ENCODE measurements at places on chromosomes 3 and 15. TPM values are rescaled to one million over a fixed set of nuclear protein-coding genes. Genes with fewer than 3 reads are reported as not detected.

The FOXL2NB gene
- total RNA-seq, result 0.29 TPM

The BCHE gene
- total RNA-seq, result 7.1 TPM

The SFMBT1 gene
- 9.8 TPM for total RNA-seq

The GXYLT2 gene
- total RNA-seq, result 25.8 TPM

The GOLGA8G gene
- total RNA-seq, result not detected

The PRR20G gene
- total RNA-seq, result not detected

The TJP1 gene
- 89.3 TPM for total RNA-seq

The TPRA1 gene
- 35.2 TPM for total RNA-seq

The SPINK8 gene
- total RNA-seq, result not detected

The CHCHD6 gene
- total RNA-seq, result 9.9 TPM

DNA sequence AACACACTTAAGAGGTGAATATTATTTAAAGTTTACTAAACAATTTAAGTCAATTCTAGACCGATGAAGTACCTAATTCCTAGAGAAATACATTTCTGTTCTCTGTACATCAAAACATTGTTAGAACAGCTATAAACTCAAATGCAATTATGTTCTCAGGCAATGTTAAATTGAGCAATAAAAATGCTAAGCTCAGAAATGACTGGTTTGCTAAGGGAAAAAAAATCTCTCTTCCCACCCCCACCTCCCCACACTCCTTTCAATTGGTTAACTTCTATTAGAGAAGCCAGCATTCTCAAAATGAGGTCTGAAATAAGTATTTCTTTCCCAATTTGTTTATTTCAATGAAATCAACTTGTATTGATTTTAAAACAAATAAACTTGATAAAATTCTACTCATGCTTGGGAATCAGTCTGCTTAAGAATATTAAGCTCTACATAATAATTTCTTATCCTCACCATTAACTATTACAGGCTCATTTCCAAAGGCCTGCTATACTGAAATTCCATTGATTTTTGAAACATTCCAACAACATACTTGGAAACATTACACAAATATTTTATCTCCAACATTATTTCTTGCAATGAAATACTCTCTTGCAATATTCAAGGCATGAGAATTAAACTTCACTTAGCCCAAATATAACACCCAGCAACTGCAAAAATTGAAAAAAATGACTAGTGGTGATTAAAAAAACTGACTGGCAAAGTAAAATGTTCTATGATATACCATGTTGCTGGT is 22.6 kb downstream of the TSPAN3 start:
- DNase-seq, result no peak

GRCh38 chr3:144429719-144430121 is 458.1 kb downstream of the DIPK2A start:
- DNase-seq, result no peak

- no peak for DNase-seq
These were observed 359.3 kb upstream of the ICE2 start for GRCh38 chr15:60838206-60838605.

GRCh38 chr3:171687064-171687463 is 123.2 kb downstream of the PLD1 start:
- no peak for DNase-seq

DNA sequence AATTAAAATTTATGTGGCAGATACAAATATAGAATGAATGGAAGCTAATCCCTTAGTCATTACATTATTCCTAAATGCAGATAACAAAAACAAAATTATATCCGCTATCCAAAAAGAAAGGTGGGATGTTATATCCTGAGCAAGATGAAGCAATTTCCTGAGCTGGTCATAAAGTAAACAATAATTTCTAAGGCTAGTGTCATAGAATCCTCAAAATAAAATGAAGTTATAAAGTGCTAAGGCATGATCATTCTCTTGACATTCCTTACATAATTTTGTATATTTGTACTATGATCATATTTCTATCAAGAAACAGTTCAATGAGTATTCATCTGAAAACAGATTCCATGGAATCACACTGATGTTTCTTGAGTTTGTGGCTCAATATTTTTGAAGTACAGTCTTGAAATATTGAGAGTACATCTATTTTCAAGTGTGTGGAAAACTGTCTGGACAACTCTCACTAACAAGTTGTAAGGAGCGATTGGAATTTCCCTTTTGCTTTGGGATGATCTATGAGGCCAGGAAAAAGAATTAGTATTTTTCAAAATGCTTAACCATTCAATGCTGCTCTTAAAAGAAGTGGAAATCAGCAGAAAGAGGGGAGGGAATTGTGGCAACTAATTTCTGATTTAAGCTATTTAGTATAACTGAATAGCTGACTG is 92.4 kb downstream of the ABI3BP start:
- DNase-seq, result no peak

GRCh38 chr3:48684480-48685143 is 1.1 kb downstream of the NCKIPSD start:
- no peak for DNase-seq

- DNase-seq, result no peak
These were observed 282.9 kb downstream of the NTRK3 start for GRCh38 chr15:87973501-87974215.

DNA sequence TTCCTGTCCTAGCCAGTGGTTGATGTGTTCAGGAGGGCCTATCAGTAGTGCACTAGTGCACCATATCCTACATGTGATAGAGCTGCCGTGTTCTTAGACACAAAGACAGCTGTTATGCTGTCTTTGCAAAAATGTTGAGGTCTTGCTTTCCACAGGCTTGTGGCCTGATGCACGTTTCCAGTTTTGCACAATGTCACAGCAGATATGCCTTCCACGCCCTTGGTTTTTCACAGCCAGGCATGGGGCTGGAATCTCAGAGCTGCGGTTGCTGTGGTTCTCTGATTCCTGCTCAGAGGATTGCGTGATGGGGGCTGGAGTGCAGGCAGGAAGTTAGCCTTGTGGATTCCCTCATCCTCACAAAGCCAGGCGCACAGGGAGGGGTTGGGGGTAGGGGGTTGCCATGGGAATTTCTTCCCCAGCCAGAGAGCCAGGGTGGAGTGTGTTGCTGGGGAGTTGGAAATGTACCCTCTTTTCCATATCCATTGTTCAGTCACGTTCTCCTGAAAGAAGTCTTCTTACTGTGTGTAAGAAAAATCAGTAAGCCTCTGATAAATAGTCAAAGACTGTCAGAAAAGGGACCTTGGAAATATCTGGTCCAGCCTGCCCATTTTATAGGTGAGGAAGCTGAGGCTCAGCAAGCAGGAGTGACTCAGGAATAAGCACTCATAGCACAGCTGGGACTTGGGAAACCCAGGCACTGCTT is 79.4 kb downstream of the SMAD3 start:
- no peak for DNase-seq

- DNase-seq, result no peak
These were observed 74.4 kb downstream of the ZIC1 start for GRCh38 chr3:147483578-147483977.

DNA sequence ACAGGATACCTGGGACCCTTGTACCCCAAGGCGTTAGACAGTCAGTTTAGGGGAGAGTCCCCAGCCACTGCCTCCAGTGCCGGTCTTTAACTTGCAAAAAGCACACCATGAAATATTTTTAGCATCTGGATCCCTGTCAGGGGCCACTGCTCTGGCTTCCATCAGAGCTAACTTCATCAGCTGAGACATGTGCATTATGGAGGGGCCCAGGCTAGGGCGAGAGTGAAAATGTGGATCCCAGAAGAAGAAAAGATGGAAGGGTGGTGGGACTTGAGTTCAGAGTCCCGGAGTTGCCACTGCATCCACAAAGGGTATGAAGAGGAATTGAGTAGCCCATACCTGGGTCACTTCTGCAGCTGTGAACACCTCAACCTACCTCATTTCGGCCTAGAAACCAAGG is 23.5 kb upstream of the SPATA12 start:
- no peak for DNase-seq

DNA sequence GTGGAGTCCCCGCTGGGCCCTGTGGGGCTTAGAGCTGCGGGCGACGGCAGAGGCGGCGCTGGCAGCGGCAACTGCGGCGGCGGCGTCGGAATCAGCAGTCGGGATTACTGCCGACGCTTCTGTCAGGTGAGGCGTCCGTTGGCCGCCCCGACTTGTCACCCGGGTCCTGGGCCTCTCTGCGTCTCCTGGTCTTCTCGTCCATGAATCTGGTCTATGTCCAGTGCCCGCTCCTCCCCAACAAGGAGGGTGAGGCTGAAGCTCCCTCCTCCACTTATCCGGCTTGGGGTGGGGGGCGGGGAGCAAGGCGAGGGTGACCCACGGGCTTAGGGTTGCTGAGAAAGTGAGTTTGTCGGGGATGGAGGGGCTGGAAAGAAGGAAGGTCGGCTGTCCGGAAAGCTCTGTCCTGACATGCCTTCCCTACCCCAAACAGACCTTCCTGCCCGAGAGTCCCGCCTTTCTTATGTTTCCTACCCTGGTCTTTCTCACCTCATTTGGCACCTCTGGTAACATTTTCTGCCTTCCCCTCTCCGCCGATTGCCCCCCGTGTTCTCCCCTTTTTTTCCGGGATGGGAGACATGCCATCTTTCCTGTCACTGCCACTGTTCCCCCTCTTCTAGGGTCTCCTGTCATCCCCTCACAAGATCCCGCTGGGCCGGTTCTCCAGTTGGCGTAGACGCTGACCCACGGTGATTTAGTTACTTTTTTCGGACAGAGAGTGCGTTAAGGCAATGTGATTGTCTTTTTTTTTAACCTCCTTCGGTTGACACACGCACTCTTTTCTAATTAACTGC is 520 bp downstream of the ZNF654 start:
- DNase-seq, result no peak

DNA sequence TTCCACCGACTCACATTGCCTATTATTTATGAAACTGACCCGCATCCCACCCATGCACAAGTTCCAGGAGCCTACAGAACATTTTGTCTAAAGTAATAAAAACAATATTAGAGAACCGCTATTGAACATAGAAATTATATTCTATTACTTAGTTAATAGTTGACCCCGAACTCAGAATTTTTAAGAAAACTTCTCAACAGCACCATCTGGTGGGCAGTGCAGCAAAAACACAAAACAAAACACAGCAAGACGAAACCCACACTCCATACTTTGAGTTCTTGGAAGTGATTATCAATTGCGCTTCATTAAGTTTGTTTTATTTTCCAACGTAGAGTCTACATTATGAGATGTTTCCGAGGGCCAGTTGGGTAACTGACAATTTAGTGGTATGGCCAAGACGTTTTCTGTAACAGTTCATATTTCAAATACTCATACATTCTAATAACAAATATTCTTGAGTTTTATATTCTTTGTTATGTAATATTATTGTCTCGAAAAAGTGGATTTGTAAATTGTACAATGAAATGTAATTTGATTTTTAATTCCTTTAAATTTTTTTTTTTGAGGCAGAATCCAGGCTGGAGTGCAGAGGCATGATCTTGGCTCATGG is 24.0 kb upstream of the C3orf70 start:
- no peak for DNase-seq

GRCh38 chr3:187062526-187063177 is 76.6 kb downstream of the RPL39L start:
- no peak for DNase-seq

- DNase-seq, result no peak
These were observed 26.3 kb upstream of the GOLGA6C start for GRCh38 chr15:75231836-75232235.

DNA sequence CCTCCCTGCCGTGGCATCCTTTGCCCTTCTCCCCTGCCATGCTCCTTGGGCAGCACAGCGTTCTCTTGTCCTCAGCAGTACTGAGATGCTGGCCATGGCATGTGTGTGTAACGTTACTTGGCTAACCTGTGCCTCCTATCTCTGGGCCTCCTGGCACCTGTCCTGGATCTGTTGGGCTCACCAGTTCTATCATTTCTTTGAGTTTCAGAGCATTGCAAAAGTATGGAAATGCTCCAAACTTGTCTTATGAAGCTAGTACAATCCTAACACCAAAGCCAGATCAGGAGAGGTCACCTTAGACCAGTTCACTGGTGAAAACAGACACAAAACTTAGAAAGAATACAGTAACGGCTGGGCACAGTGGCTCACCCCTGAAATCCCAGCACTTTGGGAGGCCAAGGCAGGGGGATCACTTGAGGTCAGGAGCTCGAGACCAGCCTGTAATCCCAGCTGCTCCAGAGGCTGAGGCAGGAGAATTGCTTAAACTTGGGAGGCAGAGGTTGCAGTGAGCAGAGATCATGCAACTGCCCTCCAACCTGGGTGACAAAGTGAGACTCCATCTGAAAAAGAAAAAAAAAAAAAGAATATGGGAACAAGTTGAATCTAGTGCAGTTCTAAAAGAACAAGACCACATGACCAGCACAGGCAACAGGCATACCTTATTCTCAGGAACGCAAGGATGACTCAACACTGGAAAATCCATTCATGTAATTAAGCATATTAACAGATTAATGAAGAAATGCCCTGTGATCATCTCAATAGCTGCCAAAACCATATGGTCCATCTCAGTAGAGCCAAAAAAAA is 62.4 kb upstream of the TRPM1 start:
- DNase-seq, result no peak

GRCh38 chr3:187015903-187016638 is 85.7 kb downstream of the ST6GAL1 start:
- DNase-seq, result no peak

GRCh38 chr15:57785959-57786358 is 79.4 kb downstream of the POLR2M start:
- no peak for DNase-seq

DNA sequence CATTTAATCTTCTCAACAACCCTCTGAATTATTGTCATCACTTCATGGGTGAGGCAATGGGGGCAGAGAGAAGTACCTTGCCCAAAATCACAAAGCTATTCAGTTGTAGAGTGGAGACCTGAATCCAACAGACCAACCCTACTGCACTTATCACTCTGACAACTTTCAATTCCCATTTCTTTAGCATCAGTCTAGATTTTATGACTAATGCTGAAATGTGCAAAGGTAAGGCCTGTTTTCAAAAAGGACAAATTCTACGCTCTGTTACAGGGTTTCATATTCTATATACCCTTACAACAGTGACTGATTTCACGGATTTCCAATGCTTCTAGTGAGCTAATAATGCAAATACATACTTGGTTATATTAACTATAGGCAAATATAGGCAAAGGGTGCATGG is 286.0 kb downstream of the ADAMTS17 start:
- DNase-seq, result no peak

GRCh38 chr3:99776516-99777209 is 41.0 kb upstream of the CMSS1 start:
- no peak for DNase-seq

- DNase-seq, result no peak
These were observed 7.7 kb upstream of the SYN2 start for GRCh38 chr3:11996480-11996879.

- no peak for DNase-seq
These were observed 20.3 kb upstream of the PROK2 start for GRCh38 chr3:71805199-71805598.
